ENCODE measurements at places on chromosomes 12 and 14.

DNA sequence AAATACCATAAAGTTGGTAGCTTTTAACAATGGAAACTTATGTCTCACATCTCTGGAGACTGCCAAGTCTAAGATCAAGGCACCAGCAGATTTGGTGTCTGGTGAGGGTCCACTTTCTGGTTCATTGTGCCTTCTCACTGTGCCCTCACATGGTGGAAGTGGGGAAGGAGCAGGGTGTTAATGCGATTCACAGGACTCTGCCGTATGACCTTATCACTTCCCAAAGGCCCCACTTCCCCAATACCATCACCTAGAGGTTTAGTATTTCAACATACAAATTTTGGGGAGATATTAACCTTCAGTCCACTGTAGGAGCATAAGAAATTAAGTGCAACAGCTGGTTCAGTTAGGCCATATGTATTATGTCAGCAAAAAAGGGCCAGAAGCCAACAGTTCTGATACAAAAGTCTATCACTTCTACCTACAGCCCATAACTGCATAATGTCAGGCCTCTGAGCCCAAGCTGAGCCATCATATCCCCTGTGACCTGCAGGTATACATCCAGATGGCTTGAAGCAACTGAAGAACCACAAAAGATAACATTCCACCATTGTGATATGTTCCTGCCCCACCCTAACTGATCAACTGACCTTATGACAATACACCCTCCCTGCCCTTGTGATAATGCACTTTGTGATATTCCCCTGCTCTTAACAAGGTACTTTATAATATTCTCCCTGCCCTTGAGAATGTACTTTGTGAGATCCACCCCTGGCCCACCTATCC is 24.7 kb downstream of the DDHD1 start:
- no peak for DNase-seq

- no peak for DNase-seq
These were observed 6.0 kb downstream of the PAPLN start for GRCh38 chr14:73243341-73243740.

- no peak for DNase-seq
These were observed 54.4 kb downstream of the ANAPC7 start for GRCh38 chr12:110349096-110349495.

DNA sequence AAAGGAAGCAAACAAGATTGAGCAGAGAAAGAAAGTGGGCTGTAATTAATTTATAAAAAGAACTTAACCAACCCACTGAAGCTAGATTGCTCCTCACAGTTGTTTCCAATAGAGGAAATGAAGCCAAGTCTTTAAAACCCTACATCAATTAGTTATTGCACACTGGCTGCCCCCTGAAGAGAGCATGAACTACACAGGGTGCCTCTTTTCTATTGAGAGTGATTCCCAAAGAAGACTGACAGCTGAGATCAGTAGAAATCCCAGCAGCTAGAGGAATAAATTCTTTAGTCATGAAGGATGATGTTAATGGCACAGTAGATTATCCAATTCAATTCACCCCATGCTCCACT is 8.6 kb upstream of the USP15 start:
- DNase-seq, result no peak

- DNase-seq, result no peak
These were observed 266.6 kb downstream of the KIF21A start for GRCh38 chr12:39176356-39176755.

DNA sequence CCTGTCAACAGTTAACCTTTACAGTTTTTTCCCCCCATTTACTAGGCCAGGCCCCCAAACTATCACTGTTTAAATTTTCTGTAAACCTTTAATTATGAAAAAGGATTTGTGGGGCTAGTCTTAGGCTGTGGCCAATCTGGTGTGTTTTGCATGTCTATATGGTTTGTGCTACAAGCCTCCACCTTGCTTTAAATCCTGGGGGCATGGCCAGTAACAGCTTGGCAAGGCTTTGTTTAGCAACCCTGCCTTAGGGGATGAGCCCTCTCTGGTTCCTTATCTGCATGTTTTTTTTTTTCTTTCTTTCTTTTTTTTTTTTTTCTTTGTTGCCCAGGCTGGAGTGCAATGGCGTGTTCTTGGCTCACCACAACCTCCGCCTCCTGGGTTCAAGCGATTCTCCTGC is 102.7 kb downstream of the KCNMB4 start:
- DNase-seq, result no peak

All from NCI-H526 (cell line).